Stimulated activated CD4-positive, alpha-beta T cell treated with anti-CD3 and anti-CD28 coated beads, Interleukin-1b, Interleukin-23, amount 100 ng/mL, for 1 hour (primary cell): ENCODE measurements at places on chromosomes 7 and 10.

DNA sequence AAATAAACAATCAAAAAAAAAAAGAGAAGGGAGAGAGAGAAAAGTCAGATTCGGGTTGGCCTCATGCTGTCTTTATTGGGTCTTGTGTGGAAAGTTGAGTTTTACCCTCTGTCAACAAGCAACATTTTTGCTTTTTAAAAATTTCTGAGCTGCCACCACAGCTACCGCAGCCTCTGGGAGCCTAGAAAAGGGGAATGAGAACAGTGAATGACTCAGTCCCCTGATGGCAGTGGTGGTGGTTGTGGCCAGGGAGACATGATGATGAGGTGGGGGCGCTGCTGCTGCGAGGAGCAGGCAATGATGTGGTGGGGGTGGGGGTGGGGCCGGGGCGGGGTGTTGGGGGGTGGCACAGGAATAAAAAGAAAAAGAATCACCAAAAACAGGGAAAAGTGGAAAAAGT is 20.0 kb upstream of the CREB3L2 start:
- no peak for DNase-seq

GRCh38 chr7:131773413-131773812 is 217.0 kb upstream of the PODXL start:
- DNase-seq = no peak

- DNase-seq = no peak
These were observed 15.8 kb upstream of the DUSP5 start for GRCh38 chr10:110481919-110482318.

DNA sequence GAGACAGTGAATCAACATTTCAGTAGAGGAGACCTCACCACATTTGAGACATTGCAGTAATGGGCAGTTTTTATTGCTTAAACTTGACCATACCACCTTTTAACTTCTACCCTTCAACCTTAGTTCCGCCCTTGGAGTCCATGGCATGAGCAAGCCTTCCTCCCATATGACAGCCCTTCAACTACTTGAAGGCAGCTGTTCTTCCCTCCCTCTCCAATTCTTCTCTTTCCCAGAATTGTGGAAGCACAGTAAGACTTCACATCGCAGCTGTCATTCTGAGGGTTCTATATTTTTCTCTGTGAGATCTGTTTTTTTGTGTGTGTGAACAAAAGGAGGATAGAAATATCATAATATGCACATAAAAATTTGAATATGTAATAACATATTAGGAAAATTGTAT is 2.2 kb upstream of the TSPAN12 start:
- DNase-seq = no peak

DNA sequence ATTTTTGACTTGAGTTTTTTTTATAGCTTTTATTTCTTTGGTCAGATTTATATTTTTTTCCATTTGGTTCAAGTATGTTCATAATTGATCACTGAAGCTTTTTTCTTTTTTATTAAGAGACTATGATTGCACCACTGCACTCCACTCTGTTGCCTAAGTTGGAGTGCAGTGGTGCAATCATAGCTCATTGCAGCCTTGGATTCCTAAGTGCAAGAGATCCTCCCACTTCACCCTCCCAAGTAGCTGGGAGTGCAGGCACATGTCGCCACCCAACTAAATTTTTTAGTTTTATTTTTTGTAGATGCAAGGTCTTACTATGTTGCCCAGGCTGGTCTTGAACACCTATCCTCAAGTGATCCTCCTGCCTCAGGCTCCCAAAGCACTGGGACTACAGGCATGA is 97.7 kb upstream of the KIF5B start:
- no peak for DNase-seq

GRCh38 chr10:69141304-69141703 is 17.3 kb downstream of the VPS26A start:
- no peak for DNase-seq

- DNase-seq = no peak
These were observed 14.8 kb downstream of the CPA5 start for GRCh38 chr7:130359276-130359857.

DNA sequence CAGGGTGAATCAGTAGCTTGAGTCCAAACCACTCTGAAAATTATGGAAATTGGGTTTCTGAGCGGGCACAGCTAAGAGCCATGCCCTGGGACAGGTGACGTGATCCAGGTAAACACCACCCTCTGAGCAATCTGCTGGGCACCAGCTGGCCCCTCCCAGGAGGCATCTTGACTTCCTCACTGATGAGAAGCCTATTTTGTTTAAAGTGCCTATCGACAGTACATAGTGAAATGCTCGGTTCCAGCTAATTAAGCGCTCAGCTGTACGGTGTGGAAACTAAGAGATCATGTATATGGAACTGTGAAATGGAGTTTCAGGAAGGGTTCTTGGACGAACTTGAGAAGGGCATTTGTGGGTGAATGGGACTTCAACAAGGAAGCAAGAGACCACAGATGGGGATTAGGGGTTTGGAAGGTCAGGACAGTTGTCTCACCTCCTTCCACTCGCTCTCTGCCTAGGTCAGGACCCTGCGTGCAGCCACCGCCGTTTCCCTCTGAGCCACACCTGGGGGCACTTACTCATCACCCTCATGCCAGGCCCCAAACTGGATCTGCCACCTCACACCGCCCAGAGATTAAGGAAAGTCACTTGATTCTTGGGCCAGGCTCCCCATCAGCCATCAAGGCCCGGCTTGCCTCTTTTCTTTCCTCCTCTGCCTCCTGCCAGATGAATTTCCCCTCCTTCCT is 3.2 kb downstream of the ITPRIP start:
- no peak for DNase-seq

GRCh38 chr7:137142376-137142775 is 201.2 kb downstream of the PTN start:
- DNase-seq = no peak

DNA sequence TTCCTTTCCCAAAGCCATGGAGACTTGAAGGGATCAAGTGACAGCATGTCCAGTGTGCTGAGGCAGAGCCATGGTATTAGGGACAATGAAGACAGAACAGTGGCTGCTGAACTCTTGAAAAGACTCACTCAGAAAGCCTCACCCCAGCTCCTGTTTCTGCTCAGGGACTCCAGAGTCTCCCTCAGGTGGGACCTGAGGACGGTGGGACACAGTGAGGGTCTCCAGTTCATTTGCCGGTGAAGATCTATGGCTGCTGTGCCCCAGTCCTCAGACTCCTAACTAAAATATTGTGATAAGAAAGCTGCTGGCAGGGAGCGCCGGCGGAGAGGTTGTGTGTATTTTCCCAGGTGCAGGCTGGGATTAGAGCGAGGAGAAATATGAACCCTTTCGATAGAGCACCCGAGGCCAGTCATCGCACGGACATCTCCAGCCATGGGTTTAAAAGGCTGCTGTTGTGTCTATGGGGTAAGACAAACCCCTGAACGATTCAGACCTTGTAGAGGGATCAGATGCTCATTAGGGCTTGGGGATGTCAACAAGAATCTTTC is 57.2 kb downstream of the C7orf25 start:
- DNase-seq = no peak
